ENCODE measurements at places on chromosomes 6 and 20.
A peak's percentile ranks its signal among the peaks of the same experiment; 100 is the strongest.

GRCh38 chr20:15642676-15643075 lies 930.6 kb downstream of the KIF16B start:
- peaks cover 10% of the 10 kb centered on the region for H3K4me1 ChIP-seq
- H3K27me3 ChIP-seq = no peaks in the 10 kb centered on the region
- no peak overlapping the region for H3K4me3 ChIP-seq
- no peak for ATAC-seq
- H3K27ac ChIP-seq = no peak overlapping the region
- no peaks in the 10 kb centered on the region for H3K36me3 ChIP-seq

- H3K4me3 ChIP-seq = no peak overlapping the region
- ATAC-seq = no peak
- no peaks in the 10 kb centered on the region for H3K36me3 ChIP-seq
- H3K4me1 ChIP-seq = no peaks in the 10 kb centered on the region
Observed at GRCh38 chr6:71033171-71033570, 76.3 kb upstream of the B3GAT2 start.

GRCh38 chr6:141107591-141108160 lies 1025.0 kb upstream of the GJE1 start:
- no peaks in the 10 kb centered on the region for H3K36me3 ChIP-seq
- H3K4me1 ChIP-seq = no peaks in the 10 kb centered on the region
- no peak for ATAC-seq
- H3K4me3 ChIP-seq = no peak overlapping the region

DNA sequence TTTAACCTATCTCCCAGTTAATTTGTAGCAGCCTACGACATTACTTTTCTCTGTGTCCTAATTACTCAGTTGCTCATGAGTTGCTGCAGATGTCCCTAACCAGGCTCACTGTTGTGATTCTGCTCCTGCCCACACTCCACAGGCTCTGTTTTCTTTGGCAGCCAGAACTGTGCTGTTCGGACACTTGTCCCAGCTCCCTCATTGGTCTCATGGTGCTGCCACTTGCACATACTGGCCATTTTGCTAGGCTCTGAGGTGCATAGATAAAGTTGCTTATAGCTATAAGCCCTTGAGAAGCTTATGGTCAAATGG lies 55.0 kb downstream of the NOX3 start:
- no peak overlapping the region for H3K4me3 ChIP-seq
- no peaks in the 10 kb centered on the region for H3K4me1 ChIP-seq
- H3K27me3 ChIP-seq = no peaks in the 10 kb centered on the region
- H3K36me3 ChIP-seq = no peaks in the 10 kb centered on the region
- ATAC-seq = no peak

DNA sequence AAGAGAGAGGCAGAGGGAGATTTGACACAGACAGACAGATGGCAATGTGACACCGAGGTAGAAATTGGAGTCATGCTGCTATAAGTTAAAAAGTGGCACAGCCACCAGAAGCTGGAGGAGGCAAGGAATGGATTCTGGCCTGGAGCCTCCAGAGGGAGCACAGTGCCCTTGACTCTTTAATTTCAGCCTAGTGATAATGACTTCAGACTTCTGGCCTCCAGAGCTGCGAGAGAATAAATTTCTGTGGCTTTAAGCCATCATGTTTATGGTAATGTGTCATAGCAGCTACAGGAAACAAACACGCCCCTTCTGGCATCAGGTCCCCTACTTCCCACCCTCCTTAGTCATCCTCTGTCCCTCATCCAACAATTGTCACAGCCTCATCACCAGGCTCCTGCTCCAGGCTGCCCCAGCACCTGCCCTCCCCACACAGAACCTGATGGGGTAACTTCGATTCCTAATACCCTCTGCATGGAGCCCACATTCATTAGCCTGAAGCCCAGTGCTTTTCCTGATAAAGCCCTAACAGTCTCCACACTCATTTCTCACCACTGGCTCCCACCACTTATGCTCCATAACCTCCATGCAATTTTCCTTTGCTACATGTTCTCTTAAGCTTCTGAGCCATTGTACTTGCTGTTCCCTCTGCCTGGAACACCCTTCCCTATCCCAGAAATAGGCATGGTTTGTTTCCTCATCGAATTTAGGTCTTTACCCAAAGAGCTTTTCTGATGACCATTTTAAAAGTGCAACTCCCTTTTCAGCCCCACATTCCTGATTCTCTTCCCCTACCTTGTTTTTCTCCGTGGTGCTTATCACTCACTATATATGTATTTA lies 69.7 kb upstream of the TOX2 start:
- no peak overlapping the region for H3K27ac ChIP-seq
- no peaks in the 10 kb centered on the region for H3K27me3 ChIP-seq
- no peak overlapping the region for H3K4me3 ChIP-seq
- ATAC-seq = no peak

DNA sequence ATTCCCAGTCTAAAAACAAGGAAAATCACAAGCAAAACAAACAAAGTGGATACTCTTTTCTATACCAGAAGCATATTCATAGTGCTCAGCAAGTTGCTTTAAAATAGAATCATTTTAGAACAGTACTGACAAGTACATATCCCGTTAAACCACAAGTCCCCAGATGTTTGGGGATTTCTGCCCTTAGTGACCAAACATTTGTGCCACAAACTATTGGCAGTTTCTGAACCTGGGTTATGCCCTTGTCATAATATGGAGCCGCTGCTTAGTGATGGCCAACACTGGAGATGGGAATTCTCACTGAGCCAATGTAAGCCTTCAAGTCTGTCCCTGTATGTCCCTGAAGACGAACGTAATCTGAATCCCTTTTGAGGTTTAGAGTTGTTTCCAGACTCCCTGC lies 436.7 kb upstream of the JAG1 start:
- ATAC-seq = no peak
- no peaks in the 10 kb centered on the region for H3K27me3 ChIP-seq
- no peaks in the 10 kb centered on the region for H3K4me1 ChIP-seq
- no peak overlapping the region for H3K4me3 ChIP-seq
- no peaks in the 10 kb centered on the region for H3K36me3 ChIP-seq
- H3K27ac ChIP-seq = no peak overlapping the region

GRCh38 chr6:33161354-33162331 lies 30.6 kb downstream of the COL11A2 start:
- H3K27ac ChIP-seq = peak overlapping the region; percentile 77
- H3K4me1 ChIP-seq = peaks cover 12% of the 10 kb centered on the region
- H3K4me3 ChIP-seq = peak overlapping the region; percentile 57
- peak; percentile 89 for ATAC-seq

GRCh38 chr6:55046869-55047422 lies 127.4 kb upstream of the HCRTR2 start:
- H3K27ac ChIP-seq = no peak overlapping the region
- ATAC-seq = no peak
- no peaks in the 10 kb centered on the region for H3K27me3 ChIP-seq
- H3K4me3 ChIP-seq = no peak overlapping the region
- no peaks in the 10 kb centered on the region for H3K4me1 ChIP-seq

DNA sequence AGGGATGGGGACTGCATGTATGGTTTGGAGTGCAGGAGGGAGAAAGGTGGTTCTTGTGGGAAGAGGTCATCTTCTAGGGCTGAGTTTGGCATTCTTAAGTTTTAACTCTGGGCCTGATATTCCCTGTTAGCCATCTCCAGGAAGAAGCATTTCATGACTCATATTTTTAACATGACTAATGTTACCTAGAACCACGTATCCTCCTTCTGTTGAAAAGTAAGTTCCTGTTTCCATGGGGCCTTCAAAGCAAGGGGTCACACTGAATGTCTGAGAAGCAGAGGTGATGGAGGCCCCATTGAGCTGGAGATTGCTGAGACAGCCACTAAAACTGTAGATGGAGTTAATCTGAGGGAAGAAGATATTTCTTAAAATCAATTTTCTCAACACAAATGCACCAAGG lies 30.2 kb downstream of the FAM229B start:
- peaks cover 25% of the 10 kb centered on the region for H3K4me1 ChIP-seq
- H3K36me3 ChIP-seq = peaks cover 100% of the 10 kb centered on the region
- H3K4me3 ChIP-seq = no peak overlapping the region
- H3K27ac ChIP-seq = peak overlapping the region; percentile 52
- peak; percentile 27 for ATAC-seq

DNA sequence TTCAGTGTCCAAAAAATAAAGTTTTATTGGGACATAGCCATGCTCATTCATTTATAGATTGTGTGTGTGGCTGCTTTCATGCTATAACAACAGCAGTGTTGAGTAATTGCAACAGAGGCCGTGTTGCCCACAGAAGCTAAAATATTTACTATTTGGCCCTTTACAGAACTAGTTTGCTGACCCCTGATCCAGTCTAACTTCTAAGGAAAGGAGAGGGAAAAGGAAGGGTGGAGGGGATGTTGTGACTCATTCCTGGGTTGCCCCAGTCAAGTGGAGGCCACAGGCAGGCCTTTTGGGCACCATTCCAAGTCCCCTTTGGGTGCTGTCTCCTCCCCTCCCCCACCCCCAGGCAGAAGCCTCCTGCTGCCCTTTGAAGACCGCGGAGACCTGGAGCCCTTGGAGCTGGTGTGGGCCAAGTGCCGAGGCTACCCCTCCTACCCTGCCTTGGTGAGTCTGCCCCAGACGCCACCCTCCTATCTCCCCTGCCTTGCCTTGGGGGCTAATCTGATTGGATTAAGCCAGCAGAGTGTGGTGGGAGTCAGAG lies 28.4 kb downstream of the BRPF3 start:
- H3K4me1 ChIP-seq = no peaks in the 10 kb centered on the region
- H3K27me3 ChIP-seq = no peaks in the 10 kb centered on the region
- ATAC-seq = no peak
- no peak overlapping the region for H3K27ac ChIP-seq

DNA sequence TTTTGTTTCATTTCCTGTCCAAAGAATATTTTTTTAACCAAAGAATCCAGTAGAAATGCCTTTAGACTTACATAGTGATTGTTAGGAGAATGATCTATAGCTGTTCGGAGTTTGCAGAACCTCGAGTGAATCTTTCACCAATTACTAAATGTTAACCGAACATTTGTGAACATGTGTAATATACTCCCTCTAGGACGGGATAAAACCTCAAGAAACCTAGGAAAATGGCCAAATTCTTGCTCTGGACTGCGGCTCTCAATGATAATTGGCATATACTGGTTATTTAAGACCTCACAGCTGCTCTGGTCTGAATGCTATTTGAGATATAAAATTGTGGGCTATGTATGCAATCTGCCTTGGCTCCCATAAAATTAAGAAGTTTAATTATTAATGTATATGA lies 137.1 kb downstream of the PACRG start:
- no peak overlapping the region for H3K4me3 ChIP-seq
- H3K27me3 ChIP-seq = no peaks in the 10 kb centered on the region
- no peak for ATAC-seq

- H3K36me3 ChIP-seq = no peaks in the 10 kb centered on the region
- ATAC-seq = peak; percentile 79
- peak overlapping the region; percentile 85 for H3K27ac ChIP-seq
- no peak overlapping the region for H3K4me3 ChIP-seq
- H3K27me3 ChIP-seq = no peaks in the 10 kb centered on the region
Observed at GRCh38 chr20:17843246-17844132, 125.1 kb downstream of the SNX5 start.

DNA sequence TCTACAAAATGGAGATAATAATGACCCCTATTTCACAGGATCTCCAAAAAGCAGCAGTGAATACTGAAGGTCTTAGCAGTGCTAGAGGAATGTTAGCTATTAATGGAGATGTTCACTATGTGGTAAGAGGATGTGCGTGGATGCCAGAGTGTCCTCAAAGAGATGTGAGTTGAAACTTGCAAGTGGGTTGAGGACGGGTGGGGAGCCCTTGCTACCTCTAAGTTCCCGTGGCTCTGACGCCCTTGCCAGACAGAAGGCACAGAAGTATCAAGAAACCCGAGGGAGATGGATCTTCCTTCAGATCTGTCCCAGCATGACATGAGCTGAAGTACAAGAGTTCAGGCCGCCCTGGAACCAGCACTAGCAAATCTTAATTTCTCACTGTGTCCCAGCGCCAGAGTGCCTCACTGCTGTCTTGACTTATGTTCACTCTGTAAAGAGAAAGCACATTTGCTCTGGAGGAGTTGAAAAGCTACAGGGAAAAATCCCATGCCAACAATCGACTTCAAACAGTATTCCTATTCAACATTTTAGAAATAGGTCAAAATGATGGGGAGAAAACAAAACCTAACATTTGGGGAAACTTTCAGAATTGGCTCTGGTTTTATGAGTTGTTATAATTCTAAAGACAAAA lies 59.5 kb downstream of the FYN start:
- H3K27ac ChIP-seq = no peak overlapping the region
- no peak for ATAC-seq
- peaks cover 11% of the 10 kb centered on the region for H3K4me1 ChIP-seq
- H3K4me3 ChIP-seq = no peak overlapping the region

GRCh38 chr6:78670802-78671201 lies 196.5 kb upstream of the IRAK1BP1 start:
- no peaks in the 10 kb centered on the region for H3K4me1 ChIP-seq
- H3K36me3 ChIP-seq = no peaks in the 10 kb centered on the region
- H3K27ac ChIP-seq = no peak overlapping the region
- no peak for ATAC-seq
- no peaks in the 10 kb centered on the region for H3K27me3 ChIP-seq

GRCh38 chr6:143608906-143609305 lies 68.9 kb upstream of the PHACTR2 start:
- H3K27ac ChIP-seq = no peak overlapping the region
- no peaks in the 10 kb centered on the region for H3K36me3 ChIP-seq
- ATAC-seq = no peak
- no peak overlapping the region for H3K4me3 ChIP-seq
- H3K4me1 ChIP-seq = no peaks in the 10 kb centered on the region
- H3K27me3 ChIP-seq = no peaks in the 10 kb centered on the region

DNA sequence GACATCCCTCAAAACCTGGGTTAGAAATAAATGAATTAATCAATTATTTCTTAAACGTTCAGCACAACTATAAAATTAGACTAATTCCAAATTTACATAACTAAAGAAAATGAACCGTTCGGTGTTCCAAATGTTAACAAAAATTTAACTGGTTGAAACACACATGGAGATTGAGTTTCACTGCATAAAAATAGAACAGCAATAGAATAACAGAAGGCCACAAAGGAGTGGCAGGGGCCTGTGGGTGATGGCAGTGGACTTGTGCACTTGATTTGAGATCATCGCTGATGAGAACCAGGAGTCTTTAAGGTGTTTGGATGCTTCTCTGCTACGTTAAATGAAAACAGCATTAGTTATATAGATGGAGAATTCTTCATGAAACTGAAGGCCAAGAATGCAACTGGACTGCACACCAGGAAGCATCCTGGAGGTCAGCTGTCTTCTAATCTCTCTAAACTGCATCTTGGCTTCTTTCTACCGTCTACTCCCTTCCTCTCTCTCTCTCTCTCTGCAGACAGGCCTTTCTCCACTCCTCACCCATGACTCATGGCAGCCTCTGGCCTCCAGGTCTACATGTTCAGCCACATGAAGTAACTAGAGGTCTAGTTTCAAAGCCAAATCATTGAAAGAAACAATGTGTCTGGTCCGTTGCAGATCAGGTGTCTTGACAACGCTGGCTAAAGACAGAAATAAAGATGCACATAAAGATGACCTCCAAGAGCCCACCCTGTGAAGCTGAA lies 111.3 kb downstream of the SIM1 start:
- H3K27me3 ChIP-seq = no peaks in the 10 kb centered on the region
- H3K4me1 ChIP-seq = no peaks in the 10 kb centered on the region
- no peak overlapping the region for H3K4me3 ChIP-seq
- ATAC-seq = no peak

DNA sequence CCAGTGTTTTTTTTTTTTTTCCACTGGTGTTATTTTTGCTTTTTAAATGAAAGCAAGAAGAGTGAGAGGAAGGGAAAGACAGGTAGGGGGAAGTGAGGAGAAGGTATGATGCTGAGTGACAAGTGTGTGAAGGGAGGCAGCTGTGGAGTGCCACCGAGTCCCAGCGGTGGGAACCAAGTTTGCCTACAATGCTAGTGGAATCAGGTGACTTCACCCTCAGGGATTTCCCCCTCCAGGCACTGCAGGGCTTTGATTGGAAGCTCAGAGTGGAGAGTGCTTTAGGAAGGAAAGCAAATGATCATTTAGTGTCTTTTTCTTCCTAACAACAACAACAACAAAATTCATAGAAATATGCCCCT lies 120.5 kb upstream of the ENPP5 start:
- no peak overlapping the region for H3K27ac ChIP-seq
- H3K27me3 ChIP-seq = no peaks in the 10 kb centered on the region
- H3K4me3 ChIP-seq = no peak overlapping the region
- ATAC-seq = no peak
